ENCODE measurements at places on chromosomes 11 and 22.

GRCh38 chr11:95888439-95888838 lies 35.5 kb downstream of the MTMR2 start:
- DNase-seq = no peak

DNA sequence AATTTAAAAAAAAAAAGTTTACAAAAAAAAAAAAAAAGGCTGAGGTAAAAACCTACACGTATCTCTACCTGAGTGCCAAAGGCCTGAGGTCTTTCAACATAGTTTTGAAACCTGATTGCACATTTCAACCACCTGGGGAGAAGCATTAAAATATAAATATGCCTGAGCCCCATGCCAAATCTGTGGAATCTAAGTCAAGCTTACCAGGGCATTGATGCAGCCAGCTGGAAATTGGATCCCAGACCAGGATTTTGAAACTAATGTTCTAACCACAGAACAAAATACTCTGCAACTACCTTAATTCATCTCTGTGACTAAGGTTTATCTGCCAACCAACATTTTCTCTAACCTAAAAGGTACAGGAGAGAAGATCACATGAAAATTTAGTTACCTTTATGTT lies 38.8 kb upstream of the CHRNA10 start:
- DNase-seq = no peak

GRCh38 chr11:68780829-68781228 lies 29.5 kb upstream of the TESMIN start:
- no peak for DNase-seq

GRCh38 chr11:69848201-69848600 lies 29.0 kb upstream of the FGF3 start:
- no peak for DNase-seq

GRCh38 chr22:31278151-31278621 lies 14.1 kb downstream of the PIK3IP1 start:
- DNase-seq = no peak

GRCh38 chr11:47136327-47136726 lies 40.4 kb downstream of the ARFGAP2 start:
- no peak for DNase-seq

DNA sequence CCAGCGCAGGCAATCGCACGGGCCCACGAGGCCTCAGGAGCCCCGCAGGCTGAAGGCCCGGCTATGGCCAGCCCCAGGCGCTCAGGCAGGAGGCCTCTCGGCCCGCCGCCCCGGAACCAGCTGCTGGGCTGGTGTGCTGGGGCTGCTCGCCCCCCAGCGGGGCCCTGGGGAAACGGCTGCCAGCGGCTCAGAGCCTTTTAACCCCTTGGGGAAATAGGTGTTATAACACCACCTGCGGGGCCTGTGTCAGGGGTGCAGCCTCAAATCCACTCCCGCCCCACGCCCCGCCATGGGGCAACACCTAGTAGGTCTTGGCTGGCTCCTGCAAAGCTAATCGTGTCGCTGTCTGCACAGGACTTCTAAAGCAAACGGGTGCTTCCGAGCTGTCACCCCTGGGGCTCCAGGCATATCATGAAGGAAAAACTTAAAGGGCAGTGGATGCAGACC lies 237.4 kb downstream of the TTC28 start:
- DNase-seq = peak; percentile 76

GRCh38 chr11:48088682-48089050 lies 108.3 kb downstream of the PTPRJ start:
- no peak for DNase-seq

DNA sequence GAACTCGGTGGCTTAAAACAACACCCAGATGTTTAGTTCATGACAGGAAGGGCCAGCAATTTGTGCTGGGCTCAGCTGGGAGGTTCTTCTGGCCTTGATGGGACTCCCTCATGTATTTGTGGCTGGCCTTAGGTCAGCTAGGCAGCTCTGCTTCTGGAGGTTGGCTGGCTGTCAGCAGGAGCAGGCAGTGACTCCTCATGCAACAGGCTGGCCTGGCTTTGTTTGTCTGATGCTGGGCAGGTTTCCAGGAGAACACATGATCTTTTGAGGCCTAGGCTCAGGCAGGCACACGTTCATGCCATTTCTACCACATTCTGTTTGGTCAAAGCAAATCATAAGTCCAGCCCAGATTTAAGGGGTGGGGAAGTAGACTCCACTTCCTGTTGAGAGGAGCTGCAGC lies 571.2 kb downstream of the TBC1D22A start:
- DNase-seq = peak; percentile 20
